ENCODE measurements at places on chromosomes 6 and 20.

DNA sequence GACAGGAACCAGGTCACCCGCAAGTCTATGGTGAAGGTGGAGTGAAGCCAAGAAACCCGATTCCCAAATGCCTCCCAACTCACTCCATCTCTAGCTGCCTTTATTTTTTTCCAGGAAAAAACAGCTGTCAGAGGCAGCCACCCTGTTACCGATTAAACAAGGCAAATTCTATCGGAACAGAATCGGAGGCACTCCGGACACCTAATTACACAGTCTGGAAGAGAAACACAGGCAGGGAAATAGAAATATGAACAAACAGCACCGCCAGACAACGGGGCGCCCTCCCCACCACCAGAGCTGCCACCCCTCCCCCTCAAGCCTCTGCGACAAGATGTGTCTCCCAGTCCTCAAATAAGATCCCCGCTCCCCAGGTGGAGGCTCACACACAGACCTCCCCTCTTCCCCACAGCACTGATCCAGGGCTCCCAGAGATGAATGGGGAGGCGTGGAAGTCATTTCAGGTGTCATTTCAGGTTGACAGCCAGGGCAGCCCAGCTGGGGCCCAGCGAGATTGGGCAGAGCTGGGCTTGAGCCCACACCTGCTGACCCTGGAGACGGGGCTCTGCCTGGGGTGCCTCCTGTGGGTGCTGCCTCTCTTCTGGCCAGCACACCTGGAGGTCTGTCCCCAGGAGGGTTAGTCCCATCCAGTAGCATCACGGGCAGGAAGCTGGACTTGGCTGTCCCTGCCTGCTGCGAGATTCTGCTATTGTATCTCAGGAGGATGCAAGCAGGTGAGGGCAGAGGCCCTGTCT, 19.8 kb upstream of the VSTM2L start:
- DNase-seq = no peak

- DNase-seq = no peak
These were observed 260.3 kb downstream of the ALDH8A1 start for GRCh38 chr6:134689641-134690040.

- DNase-seq = no peak
These were observed 84.6 kb upstream of the JAG1 start for GRCh38 chr20:10758446-10758845.

GRCh38 chr20:63158845-63159244, 57.1 kb downstream of the YTHDF1 start:
- no peak for DNase-seq

GRCh38 chr6:90584636-90585255, 2.1 kb downstream of the MAP3K7 start:
- DNase-seq = no peak

DNA sequence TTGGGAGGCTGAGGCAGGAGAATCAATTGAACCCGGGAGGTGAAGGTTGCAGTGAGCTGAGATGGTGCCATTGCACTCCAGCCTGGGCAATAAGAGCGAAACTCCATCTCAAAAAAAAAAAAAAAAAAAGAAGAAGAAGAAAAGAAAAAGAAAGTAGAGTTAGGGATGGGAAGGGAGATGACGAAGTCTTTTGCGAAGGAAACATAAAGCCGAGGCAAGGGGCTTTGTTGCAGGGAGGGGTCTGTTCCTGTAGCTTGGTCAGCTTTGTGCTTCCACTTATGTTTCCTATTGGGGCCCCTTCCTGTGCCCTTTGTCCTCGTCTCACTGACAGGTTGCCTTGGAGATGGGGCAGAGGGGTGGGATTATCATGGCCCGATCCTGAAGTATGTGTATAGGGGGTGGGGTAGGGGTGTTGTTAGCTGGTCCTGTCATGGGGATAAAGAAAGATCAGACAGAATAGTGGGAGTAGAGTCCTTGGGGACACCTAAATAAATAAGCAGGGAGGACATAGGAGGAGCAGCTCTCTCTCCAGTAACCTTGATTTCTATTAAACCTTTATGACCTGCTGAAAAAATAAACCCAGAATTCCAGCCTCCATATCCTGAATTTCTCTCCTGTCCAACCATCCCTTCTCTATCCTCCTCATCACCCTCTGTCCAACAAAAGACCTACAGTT, 1.1 kb upstream of the CLIC1 start:
- no peak for DNase-seq

DNA sequence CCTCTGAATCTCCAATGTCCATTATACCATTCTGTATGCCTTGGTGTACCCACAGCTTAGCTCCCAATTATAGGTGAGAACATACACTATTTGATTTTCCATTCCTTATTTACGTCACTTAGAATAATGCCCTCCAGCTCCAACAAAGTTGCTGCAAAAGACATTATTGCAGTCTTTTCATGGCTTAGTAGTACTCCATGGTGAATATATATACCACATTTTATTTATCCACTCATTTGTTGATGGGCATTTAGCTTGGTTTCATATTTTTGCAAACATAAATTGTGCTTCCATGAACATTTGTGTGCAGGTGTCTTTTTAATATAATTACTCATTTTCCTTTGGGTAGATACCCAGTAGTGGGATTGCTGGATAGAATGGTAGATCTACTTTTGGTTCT, 374.1 kb upstream of the HTR1E start:
- no peak for DNase-seq
